H9 (cell line): ENCODE measurements at places on chromosomes 1 and 21.

DNA sequence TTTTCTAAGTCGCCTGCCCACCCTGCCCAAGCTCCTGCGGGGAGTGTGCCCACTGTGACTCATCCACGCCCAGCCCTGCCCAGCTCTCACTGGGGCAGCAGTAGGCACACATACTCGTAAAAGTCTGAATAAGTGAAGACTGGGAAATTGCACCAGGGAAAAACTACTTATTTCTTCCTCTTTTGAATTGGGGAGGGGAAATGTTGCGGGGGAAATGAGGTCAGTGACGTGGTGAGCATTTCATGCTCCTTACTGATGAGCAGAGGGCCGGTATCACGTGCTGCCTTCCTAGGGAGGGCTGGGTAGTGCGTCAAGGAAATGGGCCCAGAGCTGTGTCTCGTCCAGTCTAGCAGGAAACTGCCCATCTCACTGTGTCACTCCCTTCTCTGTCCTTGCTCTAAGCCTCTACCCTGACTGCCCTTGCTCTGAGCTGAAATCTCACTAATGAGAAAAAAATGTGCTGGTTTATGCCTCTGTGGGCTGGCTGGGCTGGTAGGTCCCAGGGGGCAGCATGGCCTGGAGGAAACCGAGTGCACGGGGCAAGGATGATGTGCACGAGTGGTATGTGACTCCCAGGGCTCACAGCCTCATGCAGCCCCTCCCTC lies 13.5 kb upstream of the TNFRSF1B start:
- DNase-seq: no peak

DNA sequence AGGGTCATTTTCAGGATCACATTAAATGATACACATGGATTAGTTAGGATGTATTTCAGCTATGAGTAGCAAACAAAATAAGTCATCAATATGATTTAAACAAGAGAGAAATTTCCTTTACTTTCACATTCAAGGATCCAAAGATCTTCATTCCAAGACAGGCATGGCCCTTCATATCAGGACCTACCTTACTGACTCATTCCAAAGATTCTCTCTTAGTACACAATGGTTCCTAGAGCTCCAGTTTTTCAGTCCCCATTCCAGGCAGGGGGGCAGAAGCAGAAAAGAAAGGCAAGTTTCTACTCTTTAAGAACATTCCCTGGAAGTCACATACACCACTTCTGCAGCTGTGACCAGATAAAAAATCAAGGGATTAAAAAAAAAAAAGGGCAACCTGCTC lies 23.7 kb downstream of the RGS2 start:
- no peak for DNase-seq

DNA sequence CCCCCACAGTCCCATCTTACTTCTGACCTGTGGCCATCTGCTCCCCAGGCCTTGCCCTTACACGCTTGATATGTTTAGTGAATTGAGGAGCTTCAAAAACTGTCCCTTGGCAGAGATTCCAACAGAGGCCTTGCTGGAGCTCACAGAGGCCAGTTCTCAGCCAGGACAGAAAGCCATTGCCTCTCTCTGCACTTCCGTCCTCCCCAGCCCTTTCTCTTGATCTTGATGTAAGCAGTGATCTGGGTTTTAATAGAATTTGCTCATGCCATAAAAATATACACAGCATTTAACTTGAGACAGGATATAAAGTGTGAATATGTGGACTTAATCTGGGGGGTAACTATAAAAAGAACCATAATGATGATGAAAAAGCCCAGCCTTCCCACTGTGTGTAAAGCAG lies 453.5 kb downstream of the KIF26B start:
- peak; percentile 9 for DNase-seq

DNA sequence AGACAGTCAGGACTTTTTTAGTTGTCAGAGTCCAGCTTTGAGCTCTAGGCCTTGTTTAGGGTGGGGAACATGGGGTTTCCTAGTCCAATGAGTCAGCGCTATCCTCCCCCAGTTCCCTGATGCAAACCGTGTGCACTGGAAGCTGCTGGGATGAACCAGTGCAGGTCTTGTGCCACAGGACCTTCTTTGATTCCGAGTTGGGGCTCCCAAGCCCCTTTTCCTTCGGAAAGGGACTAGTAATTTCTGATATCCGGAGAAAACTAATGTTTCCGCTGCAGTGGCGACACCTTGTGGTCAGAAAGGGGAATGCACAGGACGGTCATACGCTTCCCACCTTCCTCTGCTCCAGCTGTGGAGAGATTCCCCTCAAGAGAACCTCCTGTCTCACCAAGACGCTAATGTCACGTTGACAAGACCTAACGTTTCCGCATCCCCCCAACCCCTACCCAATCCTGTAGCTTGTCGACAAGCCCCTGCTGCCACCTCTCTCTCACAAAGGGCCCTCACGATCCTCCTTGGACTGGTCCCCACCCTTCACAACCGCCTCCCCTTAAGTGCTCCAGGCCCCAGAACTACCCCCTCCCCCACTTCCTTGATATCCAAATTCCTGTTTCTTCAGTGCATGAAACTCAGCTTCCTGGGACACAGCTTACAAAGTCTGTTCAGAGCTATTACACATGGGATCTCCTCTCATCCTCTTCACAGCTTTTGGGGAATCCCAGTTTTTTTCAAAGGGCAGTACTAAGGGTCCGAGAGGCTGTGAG lies 30.9 kb downstream of the GPA33 start:
- peak; percentile 83 for DNase-seq

DNA sequence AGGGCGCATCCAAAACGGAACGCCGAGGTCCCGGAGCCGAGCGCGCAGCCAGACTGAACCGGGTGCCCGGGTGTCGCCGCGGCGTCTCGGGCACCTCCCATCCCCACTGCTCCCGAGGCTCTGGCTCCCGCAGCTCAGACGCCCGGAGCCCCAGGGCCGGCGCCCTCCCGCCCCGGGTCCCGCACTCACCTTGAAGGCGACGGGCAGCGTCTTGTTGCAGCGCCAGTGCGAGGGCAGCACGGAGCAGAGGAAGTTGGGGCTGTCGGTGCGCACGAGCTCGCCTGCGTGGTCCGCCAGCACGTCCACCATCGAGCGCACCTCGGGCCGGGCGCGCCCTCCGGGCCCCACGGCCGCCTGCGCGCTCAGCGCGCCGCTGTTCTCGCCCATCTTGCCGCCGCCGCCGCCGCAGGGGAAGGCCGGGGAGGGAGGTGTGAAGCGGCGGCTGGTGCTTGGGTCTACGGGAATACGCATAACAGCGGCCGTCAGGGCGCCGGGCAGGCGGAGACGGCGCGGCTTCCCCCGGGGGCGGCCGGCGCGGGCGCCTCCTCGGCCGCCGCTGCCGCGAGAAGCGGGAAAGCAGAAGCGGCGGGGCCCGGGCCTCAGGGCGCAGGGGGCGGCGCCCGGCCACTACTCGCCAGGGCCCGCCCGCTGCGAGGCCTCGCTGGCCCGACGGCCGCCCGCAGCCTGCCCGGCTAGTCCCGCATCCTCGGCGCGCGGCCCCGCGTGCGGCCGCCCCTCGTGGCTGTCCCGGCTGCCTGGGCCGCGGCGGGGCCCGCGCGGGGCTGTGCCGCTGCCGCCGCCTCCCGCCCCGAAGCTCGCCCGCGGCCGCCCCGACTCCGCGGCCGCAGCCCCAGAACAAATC lies 447 bp downstream of the RUNX3 start:
- no peak for DNase-seq

DNA sequence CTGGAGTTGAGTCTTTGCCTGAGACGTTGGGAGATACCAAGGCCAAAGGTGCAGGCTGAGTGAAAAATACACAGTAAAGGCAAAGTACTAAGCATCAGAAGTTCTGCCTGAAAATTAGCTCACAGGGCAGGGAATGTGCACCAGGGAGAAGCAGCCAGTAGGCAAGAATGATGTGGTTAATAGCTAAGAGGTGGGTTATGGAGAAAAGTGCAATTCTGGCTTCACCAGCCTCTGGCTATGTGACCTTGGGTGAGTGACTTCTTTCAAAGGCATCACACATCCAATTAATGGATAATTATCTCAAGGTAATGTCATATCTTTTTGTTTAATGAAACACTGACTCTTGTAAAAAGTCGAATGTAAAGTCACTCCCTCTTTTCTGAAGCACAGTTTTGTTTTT lies 230.7 kb upstream of the FGGY start:
- no peak for DNase-seq

- no peak for DNase-seq
Measured at GRCh38 chr1:227884370-227885134, 63.2 kb downstream of the WNT9A start.

DNA sequence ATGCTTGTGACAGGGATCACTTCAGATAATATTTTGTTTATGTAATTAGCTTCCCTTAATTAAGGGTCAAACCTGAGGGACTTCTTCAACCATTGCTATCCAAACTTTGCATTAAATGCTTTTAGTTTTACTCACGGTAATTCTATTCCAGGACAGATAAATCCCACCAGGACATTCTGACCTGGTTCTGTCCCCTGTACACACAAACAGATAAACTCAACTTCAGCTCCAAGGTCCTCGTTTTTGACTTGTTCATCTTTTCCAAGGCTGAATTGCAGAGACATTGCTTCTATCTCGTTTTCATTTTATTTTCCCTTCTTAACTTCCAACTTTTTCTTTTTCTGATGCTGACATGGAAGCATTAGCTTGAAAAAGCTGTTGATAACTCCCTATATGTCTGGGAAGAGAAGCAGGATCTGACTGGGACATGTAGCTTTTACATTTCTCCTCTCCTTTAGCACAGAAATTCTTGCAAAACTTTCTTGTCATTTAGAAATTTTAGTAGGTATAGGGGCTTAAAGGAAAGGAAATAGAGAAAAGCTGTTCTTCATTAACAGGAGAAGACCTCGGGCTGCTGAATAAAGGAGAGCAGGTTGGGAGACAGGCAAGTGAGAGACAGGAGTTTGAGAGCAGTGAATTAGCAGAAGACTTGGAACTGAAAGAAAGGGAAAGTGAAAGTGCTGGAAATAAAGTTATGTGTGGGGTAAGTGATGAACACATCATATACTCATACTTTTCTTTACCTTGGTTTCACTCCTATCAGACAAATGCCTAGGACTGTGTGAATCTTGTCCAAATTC lies 231.7 kb upstream of the B3GALT2 start:
- DNase-seq: no peak

GRCh38 chr1:84540759-84541158 lies 33.5 kb downstream of the CTBS start:
- no peak for DNase-seq

DNA sequence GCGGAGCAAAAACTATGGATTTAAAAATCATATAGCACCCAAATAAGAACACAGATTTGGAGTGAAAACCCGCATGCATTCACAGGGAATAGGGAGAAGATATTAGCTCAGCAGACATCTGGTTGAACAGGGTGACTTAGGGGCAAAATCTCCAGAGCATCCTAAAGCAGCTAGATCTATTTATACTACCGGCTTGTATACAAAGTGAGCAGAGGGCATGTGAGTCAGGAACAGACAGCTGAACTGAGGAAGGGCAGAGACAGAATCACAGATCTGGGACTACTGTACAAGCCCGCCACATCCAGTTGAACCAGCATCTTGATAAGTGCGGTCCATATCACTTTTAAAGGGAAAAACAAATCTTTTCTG lies 35.2 kb upstream of the EXOSC10 start:
- no peak for DNase-seq

- DNase-seq: no peak
Measured at GRCh38 chr1:96309783-96310182, 411.8 kb upstream of the PTBP2 start.

DNA sequence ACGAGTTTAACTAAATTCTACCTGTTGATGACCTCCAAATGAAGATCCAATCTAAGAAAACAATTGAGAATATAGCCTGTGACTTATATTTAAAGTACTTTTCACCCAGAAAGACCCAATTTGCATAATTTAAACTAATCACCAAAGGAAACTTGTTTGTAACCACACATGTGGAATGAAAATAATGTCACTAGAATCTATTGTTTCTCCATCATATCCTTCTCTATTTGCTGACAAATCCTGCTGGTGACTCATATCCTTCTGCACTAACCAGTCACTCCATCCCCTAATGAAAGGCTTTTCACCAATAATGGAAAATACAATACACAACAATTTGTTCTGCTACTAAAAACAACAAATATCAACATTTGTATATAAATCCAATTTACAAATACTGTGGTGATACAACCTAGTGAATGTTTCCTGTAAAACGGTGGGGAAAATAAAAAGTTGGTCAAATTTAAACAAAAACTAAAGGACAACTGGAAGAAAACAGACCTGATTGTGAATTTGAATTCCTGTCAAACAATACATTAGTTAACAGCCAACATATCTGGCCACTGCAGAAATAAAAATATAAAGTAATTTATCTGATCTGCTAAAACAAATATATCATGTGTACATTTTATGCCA lies 6.5 kb downstream of the PTP4A2 start:
- DNase-seq: no peak

DNA sequence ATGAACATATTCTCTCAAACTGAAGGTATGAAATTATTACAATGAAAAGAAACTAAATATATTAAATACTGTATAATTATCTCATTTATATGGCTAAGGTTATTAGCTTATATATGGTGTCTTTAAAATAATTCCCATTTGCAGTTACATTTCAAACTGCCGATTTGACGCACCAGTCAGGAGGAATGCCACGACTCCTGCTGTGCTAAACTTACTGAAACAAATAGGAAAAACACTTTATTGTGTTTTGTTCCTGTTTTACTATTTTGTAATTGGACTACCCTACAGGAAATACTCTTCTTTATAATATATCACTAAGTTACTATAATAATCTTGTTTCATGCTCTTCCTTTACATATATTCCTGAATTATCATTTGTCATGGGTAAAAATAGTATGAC lies 117.8 kb downstream of the DPYD start:
- DNase-seq: no peak

DNA sequence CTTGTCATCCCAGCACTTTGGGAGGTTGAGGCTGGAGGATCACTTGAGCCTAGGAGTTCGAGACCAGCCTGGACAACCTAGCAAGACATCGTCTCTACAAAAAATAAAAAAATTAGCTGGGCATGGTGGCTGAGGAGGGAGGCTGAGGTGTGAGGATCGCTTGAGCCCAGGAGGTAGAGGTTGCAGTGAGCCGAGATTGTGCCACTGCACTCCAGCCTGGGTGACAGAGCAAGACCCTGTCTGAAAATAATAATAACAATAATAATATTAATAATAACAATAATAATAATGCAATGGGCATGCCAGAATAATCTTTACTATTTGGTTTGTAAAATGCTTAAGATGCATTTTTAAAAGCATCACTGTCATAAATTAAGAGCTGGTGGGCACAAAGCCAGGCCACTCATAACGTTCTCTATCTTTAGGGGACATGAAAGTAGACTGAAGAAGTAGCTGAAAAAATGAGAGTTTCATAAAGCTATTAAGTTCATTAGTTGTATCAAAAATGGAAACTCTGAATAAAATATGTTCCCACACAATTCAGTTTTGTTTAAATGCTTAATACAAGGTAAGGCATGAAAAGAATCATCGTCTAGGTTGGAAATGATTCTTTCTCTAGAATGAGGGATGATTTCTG lies 51.6 kb upstream of the ITPKB start:
- DNase-seq: no peak

DNA sequence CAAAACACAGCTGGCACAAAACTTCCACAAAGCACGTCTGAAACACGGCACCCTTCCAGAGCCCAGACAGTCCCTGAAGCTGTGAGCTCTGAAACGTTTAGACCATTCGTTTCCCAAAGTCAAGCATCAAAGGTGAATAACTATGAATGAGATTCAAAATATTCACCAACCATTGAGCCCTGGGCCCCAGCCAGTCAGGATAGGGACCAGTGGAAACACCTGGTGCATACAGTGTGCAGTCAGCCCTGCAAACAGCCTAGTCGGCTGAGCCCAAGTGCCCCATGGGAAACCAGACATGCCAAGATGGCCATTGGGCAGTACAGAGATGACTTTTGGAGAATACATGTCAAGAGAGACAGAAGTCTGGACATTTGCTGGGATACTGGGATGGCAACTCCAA lies 90.4 kb upstream of the EDN2 start:
- no peak for DNase-seq

- peak; percentile 46 for DNase-seq
Measured at GRCh38 chr1:11682799-11683198, 1.9 kb upstream of the MAD2L2 start.
